Cortex of kidney (tissue), 1 donor: ENCODE measurements at places on chromosomes 2 and 18.

GRCh38 chr2:55923091-55923981, at the start of gene EFEMP1:
Gene EFEMP1 (minus strand): TSS chr2:55923782. CDS start chr2:55922440, 1,342 bp downstream.
- DNase-seq, result no peak

GRCh38 chr18:26717123-26717719, 148.3 kb downstream of the AQP4 start:
- DNase-seq, result no peak

DNA sequence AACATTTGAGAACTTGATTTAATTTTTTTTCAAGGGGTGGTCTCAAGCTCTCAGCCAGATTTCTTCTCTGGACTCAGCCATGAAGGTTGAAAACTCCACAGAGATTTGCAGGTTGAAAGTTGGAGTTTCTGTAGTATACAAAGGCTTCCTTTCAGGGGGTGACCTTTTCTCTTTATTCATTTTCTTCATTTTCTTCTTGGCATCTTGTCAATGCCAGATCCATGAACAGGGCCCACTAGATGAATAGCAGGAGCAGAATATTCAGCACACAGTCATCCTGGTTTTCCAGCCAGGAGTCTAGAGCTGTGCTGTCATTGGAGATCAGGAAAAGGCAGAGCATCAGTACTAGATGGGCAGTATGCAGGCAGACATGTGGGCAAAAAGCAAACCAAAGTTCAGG, 62.0 kb downstream of the INSIG2 start:
- DNase-seq, result no peak

GRCh38 chr2:196322973-196323810, 151.8 kb upstream of the STK17B start:
- no peak for DNase-seq

GRCh38 chr2:144143294-144144151, 376.4 kb downstream of the ZEB2 start:
- DNase-seq, result no peak

DNA sequence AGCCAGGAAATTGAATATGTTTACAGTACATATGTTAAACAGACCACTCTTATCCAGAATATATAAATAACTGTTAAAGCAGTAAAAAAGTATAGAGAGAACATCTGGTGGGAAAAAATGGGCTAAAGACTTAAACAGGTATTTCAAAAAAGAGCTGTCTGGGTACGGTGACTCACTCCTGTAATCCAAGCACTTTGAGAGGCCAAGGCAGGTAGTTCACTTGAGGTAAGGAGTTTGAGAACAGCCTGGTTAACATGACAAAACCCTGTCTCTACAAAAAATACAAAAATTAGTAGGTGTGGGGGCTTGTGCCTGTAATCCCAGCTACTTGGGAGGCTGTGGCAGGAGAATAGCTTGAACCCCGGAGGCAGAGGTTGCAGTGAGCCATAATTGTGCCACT, 171.4 kb upstream of the FSIP2 start:
- no peak for DNase-seq

- DNase-seq, result no peak
Observed at GRCh38 chr2:66815886-66816285, 381.0 kb downstream of the MEIS1 start.

DNA sequence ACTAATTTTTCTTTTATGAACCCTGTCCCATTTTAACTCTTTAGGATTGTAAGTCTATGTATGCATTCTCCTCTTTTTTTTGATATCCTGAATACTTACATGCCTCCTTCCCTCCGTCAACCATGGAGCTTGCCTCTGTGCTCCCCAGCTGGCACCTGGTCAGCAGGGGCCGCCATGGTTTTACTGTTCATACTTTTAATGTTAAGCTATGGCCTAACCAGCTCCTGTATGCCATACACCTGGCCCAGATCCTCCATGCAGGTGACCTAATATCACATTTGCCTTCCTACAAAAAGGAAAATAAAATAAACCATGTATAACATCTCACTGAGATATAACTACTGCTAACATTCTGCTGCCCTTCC, 283.1 kb upstream of the TRIB2 start:
- DNase-seq, result no peak

DNA sequence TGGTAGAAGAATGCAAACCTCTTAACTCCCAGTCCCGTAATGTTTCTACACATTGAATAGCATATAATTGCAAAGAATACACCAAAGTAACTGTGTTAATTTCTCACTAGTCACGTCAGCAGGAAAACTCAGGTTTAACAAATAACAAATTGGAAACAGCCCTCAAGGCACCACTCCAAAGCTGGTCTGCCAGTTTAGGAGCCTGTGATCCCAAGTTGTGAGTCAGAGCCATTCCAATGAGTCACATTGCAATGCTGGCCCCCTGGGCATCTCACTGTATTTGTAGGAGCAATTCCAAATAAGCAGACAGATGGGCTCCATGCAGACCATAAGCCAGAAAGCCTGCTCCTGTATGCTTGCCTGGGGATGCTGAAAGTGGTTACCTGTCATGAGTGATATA, 143.2 kb upstream of the SETBP1 start:
- DNase-seq, result no peak

- no peak for DNase-seq
Observed at GRCh38 chr2:13005761-13006335, 289.1 kb downstream of the TRIB2 start.

- no peak for DNase-seq
Observed at GRCh38 chr2:16625759-16626158, 39.9 kb downstream of the CYRIA start.

DNA sequence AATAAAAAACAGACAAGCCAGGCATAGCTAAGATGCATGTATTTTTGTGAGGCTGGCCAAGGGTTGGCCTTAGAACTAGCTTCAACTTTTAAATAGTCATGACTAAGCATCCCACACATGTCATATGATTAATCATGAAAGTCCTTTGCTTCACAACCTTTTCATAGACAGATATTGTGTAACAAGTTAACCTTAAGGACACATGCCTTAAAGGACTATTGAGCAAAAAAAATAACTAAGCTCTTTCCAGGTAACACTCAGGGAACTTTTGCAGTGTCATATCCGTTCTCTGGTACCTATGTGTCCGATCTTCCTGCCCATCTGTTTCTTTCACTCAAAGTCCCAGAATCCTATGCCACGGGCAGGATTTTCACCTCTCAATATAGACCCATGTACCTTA, 498.4 kb downstream of the STK39 start:
- DNase-seq, result no peak

DNA sequence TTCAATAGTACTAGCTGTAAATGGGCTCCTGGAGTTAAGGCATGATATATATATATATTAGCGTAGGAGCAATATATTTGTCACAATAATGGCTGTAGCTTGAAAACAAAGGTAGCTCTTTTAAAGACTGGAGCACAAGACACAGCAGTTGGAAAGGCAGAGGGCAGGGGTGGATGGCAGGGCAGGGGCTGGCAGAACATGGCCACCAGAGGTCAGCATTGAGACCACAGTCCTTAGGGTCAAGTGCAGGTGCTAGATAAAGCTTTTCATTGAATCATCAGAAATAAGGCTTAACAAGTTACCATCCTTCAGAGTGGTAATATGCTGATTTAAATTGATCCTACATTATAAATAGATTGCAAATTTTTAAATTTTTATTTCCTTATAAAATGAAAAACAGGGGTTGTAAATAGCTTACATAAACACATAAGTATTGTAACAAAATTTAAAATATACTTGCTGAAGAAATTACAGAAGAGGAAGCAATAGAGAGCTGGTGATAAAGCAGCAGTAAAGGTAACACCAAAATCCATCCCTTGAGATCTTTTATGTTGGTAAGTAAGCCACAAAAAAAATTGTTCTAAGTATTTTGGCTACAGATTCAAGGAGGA, 161.2 kb upstream of the PIEZO2 start:
- DNase-seq, result no peak

GRCh38 chr2:241149675-241149924, 328 bp upstream of the PASK start:
- DNase-seq, result peak; percentile 61

DNA sequence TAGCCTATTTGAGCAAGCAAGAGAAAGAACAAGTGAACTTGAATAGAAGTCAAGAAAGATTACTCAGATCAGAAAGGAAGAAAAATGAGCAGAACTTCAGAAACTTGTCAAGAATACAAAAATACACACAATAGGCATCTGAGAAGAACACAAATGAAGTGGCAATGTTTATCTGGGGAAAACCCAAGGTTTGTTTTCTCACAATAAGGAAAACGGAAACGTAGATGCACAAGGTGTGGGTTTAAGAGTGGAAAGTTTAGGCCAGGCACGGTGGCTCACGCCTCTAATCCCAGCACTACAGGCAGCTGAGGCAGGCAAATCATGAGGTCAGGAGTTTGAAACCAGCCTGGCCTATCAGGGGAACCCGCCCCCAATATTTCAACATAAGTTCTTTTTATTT, 159.5 kb upstream of the GYPC start:
- DNase-seq, result no peak

- no peak for DNase-seq
Observed at GRCh38 chr18:26002375-26002910, 88.0 kb downstream of the SS18 start.

- no peak for DNase-seq
Observed at GRCh38 chr2:23429036-23429435, 44.1 kb downstream of the KLHL29 start.

DNA sequence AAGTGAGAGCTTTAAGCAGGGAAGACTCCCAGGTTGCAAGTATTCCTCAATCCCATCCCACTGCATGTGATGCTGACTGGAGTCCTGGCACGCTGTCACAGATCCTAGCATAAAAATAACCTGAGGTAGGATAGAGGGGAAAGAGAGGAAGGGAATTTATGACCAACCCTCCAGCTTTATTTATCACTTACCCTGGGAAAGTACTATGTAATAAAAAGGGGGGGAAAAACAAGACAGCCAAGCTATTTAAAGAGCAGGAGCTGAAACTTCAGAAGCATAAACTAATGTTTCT, 122.2 kb downstream of the SLC8A1 start:
- no peak for DNase-seq

- DNase-seq, result no peak
Observed at GRCh38 chr2:231128541-231128940, 3.7 kb upstream of the HTR2B start.

GRCh38 chr2:172977270-172978062, 98.2 kb upstream of the MAP3K20 start:
- no peak for DNase-seq

GRCh38 chr18:63074981-63075404, 244.6 kb downstream of the BCL2 start:
- no peak for DNase-seq

DNA sequence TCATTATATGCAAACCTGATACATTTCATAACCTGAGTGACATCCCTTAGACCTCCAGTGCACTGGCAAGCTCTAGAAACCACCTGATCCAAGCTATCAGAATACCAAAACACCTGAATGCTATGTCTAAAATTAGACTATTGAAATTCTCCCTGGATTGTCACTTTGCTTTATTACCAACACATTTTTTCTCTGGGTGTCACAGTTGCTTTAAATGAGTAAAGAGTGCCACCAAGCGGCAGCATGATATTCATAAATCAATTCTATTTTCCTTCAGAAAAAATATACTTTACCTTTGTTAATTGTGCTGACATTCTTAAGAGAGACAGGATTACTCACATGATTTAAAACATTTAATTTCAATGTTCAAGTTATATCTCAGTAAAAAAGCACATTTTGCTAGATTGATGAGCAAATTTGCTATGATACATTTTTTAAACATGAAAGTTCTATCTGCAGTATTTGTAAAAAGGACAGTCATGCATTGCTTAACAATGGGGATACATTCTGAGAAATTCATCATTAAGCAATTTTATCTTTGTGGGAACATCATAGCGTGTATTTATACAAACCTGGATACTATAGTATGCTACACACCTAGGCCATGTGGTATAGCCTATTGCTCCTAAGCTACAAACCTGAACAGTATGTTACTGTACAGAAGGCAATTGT, 338.4 kb upstream of the SLC39A10 start:
- DNase-seq, result no peak

- DNase-seq, result no peak
Observed at GRCh38 chr2:75570948-75571729, 10.4 kb upstream of the EVA1A start.

DNA sequence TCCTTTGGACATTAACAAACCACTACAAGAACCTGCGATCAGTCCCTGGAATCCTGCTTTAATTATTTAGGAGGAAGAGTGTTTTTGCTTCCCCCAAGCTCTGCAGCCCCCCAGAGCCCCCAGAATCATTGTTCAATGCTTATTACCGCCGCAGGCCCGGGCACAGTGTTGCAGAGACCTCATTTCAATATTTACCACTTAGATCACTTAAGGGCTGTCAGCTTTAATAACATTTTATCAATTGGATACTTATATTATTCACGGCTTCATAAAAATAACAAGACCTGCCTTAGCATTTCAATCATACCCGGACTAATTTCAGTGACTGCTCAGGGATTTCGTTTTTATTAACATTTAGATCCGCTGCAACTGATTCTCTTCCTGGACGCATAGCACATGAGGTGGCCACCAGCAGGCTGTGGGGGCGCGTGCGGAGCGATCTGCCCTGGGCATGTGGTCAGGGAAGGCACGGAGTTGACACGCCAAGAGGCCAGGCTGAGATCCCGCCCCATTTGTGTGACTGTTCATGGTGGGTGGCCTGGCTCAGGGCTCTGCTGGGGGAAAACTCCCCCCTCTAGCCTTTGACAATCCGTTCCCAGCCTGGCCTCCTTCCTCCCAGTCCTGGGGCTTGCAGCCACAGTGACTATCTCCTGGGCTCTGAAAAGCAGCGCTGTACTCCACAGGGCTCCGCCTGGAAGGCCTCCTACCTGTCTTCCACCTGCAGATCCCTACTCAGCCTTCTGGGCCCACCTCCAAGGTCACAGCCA, 267.6 kb downstream of the SRBD1 start:
- no peak for DNase-seq

GRCh38 chr2:80969900-80970299, 665.3 kb upstream of the LRRTM1 start:
- DNase-seq, result no peak
